ENCODE measurements at places on chromosomes 1 and 21.

DNA sequence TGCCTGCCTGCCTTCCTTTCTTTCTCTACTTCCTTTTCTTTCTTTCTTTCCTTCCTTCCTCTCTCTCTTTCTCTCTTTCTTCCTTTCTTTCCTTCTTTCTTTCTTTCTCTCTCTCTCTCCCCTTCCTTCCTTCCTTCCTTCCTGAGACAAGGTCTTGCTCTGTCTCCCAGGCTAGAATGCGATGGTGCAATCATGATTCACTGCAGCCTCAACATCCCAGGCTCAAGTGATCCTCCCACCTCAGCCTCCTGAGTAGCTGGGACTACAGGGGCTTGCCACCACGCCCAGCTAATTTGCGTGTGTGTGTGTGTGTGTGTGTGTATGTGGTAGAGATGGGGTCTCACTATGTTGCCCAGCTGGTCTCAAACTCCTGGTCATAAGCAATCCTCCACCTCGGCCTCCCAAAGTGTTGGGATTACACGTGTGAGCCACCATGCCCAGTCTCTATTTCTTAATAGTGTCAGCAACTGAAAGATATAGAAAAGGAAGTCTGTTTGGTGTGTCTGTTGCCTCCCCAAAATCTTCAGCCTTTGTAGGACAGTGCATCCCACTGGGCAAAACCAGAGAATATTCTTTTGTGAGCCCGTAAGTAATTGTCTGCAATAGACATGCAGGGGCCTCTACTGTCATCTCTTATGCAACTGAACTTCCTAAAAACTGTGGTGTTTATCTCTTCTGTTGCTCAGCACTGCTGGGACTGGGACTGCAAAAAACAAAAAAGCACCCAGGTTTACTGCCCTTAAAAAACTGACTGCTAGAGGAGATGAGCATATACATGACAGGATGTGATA is 20.9 kb upstream of the RAB4A start:
- DNase-seq, result no peak

GRCh38 chr1:170073893-170074249 is 624 bp downstream of the KIFAP3 start:
- DNase-seq, result no peak

DNA sequence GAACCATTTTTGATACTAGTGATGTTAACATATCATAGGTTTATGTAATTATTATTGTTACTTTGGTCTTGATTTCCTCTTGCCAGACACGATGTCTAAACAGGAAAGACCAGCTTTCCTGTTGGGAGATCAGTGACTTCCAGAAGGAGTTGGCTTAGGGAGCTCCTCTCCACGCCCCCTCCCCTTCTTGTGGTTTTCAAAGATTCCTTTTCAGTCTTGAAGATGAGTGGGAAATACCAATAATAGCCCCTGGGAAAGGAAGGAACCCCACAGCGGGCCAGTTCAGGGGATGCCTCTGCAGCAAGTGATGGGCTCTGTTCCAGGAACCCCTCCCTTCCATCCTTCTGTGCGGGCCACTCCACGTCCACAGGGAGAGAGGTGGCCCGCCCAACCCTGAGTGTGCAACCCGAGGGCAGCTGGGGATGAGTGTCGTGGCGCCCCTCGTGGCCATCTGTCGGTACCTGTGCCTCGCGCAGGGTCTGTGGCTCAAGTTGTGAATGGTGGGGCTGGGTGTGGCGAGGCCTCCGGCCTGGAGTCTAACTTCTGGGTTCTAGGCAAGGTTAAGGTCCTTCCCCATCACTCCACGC is 65.7 kb downstream of the TLR5 start:
- no peak for DNase-seq

DNA sequence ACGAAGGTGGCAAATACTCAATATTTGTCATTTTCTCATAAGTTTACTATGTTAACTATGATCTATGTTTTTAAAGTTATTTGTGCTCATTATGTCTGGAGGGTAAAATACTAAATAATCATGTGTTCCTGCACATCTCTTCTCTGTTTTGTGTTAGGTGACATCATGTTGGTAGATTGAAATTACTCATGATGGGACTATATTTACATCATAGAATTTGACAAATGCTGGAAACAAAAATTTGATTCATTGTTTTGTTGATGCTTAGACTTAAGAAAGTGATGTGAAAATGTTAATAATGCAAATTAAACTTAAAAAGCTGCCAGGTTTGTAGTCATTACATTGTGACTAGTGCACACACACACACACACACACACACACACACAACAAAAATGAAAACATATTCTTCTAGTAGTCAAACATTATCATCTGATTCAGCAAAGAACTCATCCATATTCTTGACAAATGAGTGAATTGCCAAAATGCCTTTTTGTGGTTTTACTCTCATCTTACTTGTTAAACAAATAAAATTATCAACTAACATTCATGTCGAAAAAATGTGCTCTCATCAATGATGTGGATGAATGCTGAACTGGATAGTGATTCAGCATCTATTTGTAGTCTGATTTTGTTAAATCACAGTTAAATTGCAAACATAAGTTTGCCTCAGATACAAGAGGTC is 870.7 kb downstream of the BRINP3 start:
- DNase-seq, result peak; percentile 88

- DNase-seq, result no peak
These were observed 8.7 kb upstream of the TTF2 start for GRCh38 chr1:117051224-117052064.

DNA sequence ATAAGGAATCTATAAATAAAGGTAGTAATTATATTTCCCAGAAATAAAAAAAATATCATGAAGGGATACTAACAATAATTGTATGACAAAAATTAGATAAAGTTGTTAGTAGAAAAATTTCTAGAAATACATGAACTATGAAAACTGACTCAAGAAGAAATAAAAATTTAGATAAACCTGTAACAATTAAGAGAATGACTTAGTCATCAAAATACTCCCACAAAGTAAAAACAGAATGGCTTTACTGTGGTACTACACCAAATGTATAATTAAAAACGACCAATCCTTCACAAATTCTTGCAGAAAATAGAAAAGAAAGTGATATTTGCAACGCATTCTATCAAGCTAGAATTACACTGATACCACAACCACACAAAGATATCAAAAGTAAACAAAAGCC is 176.2 kb upstream of the ETV3 start:
- DNase-seq, result no peak

GRCh38 chr1:240484804-240485443 is 127.0 kb downstream of the GREM2 start:
- DNase-seq, result no peak

DNA sequence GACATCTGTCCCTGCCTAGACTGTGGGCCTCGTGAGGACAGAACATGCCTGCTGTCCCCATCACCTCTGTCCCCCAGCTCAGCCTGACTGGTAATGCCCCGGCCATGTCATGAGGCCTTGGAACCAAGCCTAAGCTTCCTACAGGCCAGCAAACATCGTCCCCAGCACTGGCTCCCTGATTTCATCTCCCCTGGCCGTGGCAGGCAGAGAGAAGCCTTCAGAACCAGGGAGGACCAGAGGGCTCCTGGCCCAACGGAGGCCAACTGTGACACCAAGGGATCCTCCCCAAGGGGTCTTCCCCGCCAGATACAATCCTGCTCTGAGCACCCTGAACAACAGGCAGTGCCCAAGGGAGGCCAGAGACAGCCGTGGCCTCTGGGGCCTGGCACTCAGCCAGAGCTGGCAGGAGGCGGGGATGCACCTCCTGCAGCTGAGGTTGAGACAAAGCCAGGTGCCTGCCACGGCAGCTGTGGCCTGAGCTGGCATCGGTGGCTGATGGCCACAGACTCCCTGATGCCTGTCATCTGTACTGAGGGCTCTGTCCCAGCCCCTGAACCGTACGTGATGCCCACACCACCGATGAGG is 9.9 kb upstream of the NPHP4 start:
- no peak for DNase-seq

DNA sequence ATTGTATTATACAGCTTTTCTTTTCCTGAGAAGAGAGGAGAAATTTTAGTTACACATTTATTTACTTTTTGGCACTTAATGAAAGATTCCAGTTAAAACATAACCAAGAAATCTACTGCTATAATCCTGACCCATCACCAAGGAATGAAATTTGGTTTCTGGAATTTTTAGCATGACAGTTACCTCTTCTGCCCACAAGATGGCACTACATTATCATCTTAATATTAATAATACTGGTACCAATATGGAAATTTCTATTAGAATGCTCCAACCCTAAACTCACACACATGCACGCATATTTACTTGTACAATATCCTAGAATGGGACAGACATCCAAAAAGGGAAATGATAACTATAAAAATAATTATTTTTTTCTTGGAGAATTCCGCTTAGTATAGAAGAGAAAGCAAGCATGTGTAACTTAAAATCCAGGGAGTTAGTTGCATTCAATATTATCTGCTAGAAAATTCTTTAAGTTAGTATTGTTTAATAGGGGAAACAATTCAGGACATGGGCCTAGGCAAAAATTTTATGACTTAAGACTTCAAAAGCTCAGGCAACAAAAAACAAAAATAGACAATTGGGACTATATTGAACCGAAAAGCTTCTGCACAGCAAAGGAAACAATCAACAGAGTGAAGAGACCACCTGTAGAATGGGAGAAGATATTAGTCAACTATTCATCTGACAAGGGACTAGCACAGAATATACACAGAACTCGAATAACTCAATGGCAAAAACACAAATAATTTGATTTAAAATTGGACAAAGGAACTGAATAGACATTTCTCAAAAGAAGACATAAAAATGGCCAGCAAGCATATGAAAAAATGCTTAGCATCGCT is 37.4 kb downstream of the MAP3K21 start:
- peak; percentile 15 for DNase-seq

GRCh38 chr1:85464497-85465098 is 361 bp downstream of the DDAH1 start:
- DNase-seq, result peak; percentile 67

DNA sequence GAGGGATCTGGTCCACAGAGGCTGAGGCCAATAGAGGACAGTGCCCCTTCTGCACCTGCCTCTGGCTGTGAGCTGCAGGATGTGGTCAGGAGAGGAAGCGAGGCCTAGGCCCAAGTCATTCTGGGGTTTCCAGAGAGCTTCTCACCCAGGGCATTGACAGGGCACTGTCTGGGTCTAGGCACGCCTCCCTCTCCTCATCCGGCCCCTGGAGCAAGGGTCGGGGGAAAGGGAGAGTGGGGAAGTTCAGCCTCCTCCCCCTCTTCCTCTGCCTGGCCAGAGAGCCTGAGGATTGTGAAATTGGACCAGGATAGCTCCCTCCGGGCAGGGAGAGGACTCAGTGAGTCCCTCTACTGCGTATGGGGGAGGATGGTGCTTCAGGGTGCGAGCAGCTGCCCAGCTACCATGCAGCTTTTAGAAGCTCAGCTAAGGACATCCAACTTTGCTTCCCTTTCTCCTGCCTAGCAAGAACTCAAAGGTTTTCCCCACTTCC is 6.3 kb upstream of the INAVA start:
- DNase-seq, result no peak

DNA sequence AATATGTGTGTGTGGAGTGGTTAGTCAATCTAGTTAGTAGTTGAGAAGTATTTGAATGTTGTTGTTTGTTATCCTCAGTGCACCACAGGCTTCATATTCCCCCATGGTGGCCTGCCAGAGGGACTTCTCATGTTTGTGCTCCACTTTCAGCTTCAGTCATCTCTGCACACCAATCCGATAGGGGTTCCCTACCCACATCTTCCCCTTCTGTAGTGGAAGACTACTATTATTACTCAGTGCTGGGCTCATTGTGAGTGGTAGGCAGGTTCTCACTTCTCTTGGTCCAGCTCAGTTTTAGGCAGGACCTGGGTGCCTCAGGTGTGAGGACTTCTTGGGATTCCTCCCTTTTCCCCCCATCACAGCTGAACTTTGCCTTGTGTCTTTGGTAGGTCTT is 14.2 kb downstream of the MT1HL1 start:
- no peak for DNase-seq

DNA sequence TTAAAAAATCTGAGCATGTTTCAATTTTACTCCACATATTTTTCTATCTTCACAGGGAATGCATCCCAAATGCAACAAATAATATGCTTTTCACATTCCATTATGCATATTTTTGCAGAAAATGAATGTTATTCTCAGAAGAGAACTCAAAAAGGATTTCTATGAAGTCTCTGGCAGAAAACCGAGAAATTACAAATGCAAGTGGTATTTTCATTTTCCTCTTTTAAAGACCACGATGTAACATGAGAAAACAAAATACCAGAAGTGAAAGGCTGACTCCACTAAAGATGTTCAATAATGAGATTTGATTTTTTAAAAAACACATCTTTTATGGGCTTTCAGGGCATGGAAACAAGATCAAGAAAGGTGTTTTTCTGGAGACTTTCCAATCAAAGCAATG is 5.0 kb upstream of the PDC start:
- peak; percentile 77 for DNase-seq

DNA sequence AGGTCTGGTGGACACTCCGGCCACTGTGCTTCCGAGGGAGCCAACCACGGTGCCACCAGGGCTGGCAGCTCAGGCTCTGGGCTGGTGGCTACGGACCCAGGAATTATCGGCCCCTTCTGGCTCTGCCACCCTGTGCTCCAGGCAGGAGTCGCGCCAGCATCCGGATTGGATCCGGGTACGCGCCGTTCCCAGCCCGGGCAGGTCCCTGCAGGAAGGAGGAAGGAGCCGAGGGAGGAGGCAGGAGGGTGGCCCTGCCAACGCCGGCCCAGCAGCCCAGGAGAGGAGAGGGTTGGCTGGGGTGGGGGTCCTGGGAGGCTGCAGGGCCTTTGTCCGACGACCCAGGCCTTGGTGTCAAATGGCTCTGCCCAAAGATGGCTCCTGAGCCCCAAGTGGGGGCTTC is 160.5 kb downstream of the CASZ1 start:
- no peak for DNase-seq

DNA sequence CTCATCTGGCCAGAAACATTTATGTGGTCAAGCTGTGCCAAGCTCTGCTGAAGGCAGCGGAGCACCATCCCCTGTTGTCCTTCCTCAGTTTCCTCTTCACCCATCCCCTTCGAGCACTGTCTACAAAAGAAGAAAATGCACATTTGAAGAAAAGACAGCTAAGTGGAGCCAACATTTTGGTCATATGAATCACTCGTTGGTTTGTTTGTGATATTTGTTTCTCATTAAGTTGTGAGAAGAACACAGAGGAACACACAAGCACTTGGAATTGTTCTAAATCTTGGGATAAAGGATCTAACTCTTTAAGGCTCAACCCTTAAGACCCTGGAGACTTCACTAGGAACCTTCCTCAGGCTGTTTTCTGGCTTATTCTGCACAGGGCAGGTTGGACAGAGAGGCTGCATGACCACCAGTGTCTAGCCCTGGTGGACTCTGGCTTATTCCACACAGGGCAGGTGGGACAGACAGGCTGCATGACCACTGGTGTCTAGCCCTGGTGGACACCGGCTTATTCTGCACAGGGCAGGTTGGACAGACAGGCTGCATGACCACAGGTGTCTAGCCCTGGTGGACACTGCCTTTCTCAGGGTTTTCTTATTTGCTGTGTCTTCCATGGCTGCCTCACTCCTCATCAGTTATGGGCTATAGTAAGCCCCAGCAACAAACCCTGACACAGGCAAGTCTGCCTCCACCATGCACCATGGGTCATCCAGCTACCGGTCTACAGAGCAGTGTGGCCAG is 35.3 kb upstream of the COL6A2 start:
- peak; percentile 42 for DNase-seq

DNA sequence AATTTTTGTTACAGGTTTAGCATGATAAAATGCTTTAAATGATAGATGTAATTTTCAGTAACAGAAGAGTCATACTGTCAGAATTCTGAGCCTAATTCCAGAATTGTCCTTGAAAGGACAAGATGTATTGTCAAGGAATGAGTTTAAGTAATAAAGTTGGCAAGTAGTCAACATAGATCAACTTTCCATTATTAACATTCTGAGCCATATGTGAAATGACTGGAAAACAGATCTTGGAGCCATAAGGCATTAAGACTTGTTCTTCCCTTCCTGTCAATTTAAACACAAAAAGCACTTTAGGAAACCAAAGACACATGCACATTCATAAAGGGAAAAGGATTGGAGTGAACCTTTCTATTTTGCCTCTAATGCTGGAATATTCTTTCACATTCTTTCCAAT is 107.0 kb downstream of the ODF2L start:
- no peak for DNase-seq
